ENCODE measurements at places on chromosomes 6 and 20. TPM values are rescaled to one million over a fixed set of nuclear protein-coding genes. Genes with fewer than 3 reads are reported as not detected.

Gene PPP1R16B
- total RNA-seq: not detected

Gene CRISP2
- total RNA-seq: not detected

DNA sequence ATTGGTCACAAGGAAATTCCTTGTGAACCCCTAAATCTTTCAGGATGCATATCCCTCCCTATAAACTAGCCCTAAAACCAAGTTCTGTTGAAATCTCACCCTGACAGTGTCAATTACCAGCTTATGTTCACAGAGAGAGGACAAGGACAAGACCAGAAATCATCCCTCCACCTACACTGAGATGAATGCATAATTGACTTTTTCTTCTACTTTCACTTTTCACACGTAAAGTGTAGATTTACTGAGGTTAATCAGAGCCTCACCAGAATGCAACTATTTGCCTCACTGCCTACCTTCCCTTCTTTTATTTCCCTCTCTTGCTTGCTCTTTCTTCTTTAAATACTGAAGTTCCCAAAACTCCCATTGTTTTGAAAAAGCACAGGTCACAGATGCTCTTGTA is 15.3 kb upstream of the NKAIN2 start:
- H3K4me1 ChIP-seq: no peaks in the 10 kb centered on the region
- no peak overlapping the region for H3K4me3 ChIP-seq
- H3K27me3 ChIP-seq: peaks cover 13% of the 10 kb centered on the region

Gene GINS1
- 4.9 TPM for total RNA-seq

Gene FOXQ1
- total RNA-seq: 0.15 TPM

- H3K27ac ChIP-seq: no peak overlapping the region
- H3K27me3 ChIP-seq: no peaks in the 10 kb centered on the region
- no peaks in the 10 kb centered on the region for H3K36me3 ChIP-seq
- peaks cover 3% of the 10 kb centered on the region for H3K4me1 ChIP-seq
- no peak overlapping the region for H3K4me3 ChIP-seq
- DNase-seq: no peak
Observed at GRCh38 chr6:6943421-6943820, 164.3 kb upstream of the RREB1 start.

DNA sequence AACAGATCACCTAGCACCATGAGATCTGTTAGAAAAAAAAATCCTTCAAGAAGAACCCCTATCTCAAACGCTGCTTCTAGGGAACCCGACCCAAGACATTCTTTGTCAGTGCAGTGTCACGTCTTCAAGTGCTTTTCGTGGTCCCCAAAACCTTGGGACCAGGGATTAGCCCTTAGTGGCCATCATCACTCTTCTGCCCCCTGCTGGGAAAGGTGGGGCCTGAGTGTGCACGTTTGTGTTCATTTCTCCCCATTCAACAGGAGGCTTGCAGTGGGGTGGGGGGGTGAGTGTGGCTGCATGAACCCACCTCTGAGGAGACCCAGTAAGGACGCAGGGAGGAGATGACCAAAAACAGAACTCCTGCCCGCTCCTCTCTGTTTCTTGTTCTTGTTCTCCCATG is 218.2 kb upstream of the RNF24 start:
- no peak overlapping the region for H3K27ac ChIP-seq
- DNase-seq: no peak
- H3K4me1 ChIP-seq: no peaks in the 10 kb centered on the region
- peaks cover 6% of the 10 kb centered on the region for H3K36me3 ChIP-seq
- no peak overlapping the region for H3K4me3 ChIP-seq

GRCh38 chr20:910132-910869 is 5.8 kb downstream of the ANGPT4 start:
- DNase-seq: no peak
- peak overlapping the region; percentile 89 for H3K27ac ChIP-seq
- H3K27me3 ChIP-seq: peaks cover 6% of the 10 kb centered on the region

Gene MLN
- total RNA-seq: not detected

DNA sequence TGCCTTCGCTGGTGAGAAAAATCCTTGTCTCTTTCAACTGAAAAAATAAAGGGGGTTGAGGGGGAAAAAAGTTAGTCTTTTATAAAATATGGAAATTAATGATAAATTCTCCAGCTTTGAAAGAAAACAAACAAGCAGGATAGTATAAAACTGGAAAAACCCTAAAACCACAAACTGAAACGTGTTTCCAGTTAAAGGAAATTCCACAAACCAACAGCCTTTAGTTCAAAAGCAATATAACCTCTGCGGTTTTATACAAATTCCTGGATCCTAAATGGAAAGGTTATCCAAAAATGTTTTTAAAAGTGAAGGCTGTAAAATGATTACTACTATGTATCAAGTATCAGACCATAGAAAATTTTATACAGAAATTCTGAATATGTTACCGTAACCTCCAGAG is 55.6 kb downstream of the BMP5 start:
- H3K27me3 ChIP-seq: no peaks in the 10 kb centered on the region
- H3K27ac ChIP-seq: no peak overlapping the region
- no peak overlapping the region for H3K4me3 ChIP-seq

- H3K4me3 ChIP-seq: no peak overlapping the region
- H3K4me1 ChIP-seq: no peaks in the 10 kb centered on the region
- H3K27me3 ChIP-seq: no peaks in the 10 kb centered on the region
- H3K36me3 ChIP-seq: peaks cover 6% of the 10 kb centered on the region
- no peak for DNase-seq
- H3K27ac ChIP-seq: no peak overlapping the region
Observed at GRCh38 chr6:77512554-77512953, 49.3 kb upstream of the HTR1B start.

DNA sequence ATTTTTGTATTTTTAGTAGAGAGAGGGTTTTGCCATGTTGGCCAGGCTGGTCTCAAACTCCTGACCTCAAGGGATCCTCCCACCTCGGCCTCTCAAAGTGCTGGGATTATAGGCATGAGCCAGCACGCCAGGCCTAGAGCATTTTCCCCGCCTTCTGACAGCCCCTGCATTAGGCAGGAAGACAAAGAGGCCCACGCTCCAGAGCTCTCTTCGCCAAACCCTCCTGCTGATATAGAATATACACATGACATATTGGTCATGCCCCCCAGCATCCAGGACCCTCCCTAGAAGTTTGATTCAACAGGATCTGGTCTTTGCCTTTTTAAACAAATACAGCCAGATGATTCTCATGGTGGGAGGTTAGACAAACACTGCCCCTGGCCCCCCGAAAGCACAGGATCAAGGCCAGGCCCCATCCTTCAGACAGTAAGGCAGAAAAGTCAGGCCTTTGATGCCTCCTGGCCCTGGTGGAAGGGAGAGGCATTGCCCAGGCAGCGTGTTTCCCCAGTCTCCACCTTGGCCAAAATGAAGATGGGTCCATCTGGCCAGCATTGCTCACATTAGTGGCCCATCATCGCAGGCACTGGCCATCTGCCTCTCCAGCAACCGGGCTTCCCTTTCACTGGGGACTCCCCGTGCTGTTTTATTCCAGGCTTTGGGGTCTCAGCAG is 4.4 kb downstream of the SULF2 start:
- no peaks in the 10 kb centered on the region for H3K27me3 ChIP-seq
- no peak overlapping the region for H3K4me3 ChIP-seq
- peaks cover 2% of the 10 kb centered on the region for H3K36me3 ChIP-seq

Gene PNLDC1
- total RNA-seq: not detected

Data from chondrocyte (in vitro differentiated cells).